ENCODE measurements at places on chromosomes 4 and X.

DNA sequence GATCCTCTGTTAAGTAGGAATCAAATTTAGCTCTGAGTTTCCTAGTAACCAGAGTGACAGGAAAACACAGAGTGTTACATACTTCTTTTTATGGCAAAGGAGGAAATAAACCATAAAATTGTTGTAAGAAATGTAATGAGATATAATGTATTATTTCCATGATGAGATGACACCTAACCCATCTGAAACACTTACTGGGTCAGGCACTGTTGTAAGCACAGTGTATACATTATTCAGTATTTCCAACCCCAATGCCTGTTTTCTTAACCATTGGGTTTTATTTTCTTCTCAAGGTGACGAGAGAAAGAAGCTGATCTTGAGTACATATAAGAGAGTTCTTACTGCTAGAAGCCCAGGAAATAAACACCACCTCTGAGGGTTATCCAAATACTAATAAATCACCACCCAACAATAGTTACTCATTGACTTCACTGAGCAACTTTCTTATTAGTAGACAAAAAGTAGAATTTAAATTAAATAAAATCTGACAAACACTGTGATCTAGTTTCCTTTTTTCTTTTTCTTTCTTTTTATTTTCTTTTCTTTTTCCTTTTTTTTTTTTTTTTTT lies 4.2 kb upstream of the ENAM start:
- no peak for DNase-seq

- no peak for DNase-seq
Measured at GRCh38 chrX:77742788-77743476, 43.1 kb downstream of the ATRX start.

GRCh38 chrX:107398115-107398514 lies 51.3 kb upstream of the FRMPD3 start:
- DNase-seq: no peak

- DNase-seq: no peak
Measured at GRCh38 chrX:22116605-22117546, 84.8 kb downstream of the PHEX start.

GRCh38 chr4:185192059-185192458 lies 11.7 kb downstream of the CFAP97 start:
- DNase-seq: no peak

DNA sequence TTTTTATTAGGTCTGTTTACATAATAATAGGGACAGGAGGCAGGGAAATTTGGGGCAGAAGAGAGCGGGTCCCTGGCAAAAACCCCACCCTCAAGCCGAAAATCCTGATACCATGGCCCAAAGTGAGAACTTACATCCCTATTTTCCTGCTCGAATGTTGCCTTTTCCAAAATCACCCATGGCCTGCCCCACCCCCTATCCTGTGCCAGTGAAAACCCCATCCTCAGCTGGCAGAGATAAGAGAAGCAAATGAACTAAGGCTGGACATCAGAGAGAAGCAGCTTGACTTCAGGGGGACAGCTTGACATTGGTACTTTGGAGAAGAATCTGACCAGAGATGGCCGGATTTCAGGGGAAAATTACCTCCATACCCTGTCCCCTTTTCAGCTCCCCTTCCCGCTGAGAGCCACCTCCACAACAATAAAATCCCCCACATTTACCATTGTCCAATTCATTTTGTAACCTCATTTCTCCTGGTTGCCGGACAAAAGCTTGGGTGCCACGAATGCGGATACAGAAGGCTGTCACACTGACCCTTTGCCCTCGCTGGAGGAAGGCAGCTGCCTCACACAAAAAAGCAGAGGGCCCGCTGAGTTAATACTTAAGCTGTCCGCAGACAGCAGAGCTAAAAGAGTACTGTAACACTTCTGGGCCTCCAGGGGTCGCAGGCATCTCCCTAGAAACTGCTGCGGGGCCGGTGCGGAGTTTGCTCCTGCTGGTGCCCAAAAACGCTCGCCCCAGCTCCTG lies 196.2 kb downstream of the SNCA start:
- no peak for DNase-seq

GRCh38 chr4:10750714-10751113 lies 66.1 kb upstream of the CLNK start:
- DNase-seq: no peak

GRCh38 chrX:100600340-100600739 lies 15.6 kb downstream of the TNMD start:
- DNase-seq: no peak

GRCh38 chr4:77510367-77510766 lies 95.3 kb upstream of the CXCL13 start:
- DNase-seq: no peak

DNA sequence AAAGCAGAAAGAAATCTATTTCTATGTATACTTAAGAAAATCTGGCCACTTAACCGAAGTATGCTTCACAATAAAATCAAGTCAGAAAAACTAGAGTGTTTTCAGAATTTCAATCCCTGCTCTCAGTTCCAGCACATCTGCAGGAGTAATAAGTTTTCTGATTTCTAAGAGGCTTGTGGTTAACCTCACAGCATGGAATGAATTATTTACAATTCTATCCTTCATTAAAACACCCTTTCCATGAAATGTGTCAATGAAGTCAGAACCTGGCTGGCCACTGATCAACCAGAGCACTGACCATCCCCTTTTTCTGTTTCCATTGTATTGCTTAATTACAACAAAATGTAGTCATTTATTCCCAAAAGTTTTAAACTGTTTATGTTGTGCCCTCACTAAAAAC lies 781.4 kb upstream of the INTU start:
- no peak for DNase-seq

GRCh38 chr4:24096603-24097002 lies 206.8 kb upstream of the PPARGC1A start:
- no peak for DNase-seq

- no peak for DNase-seq
Measured at GRCh38 chr4:139227729-139228404, 50.8 kb upstream of the ELF2 start.

GRCh38 chr4:110503270-110504083 lies 27.5 kb downstream of the ENPEP start:
- DNase-seq: no peak

GRCh38 chr4:121457278-121457875 lies 76.6 kb upstream of the QRFPR start:
- DNase-seq: no peak

GRCh38 chr4:152289541-152289940 lies 246.4 kb downstream of the FBXW7 start:
- no peak for DNase-seq

DNA sequence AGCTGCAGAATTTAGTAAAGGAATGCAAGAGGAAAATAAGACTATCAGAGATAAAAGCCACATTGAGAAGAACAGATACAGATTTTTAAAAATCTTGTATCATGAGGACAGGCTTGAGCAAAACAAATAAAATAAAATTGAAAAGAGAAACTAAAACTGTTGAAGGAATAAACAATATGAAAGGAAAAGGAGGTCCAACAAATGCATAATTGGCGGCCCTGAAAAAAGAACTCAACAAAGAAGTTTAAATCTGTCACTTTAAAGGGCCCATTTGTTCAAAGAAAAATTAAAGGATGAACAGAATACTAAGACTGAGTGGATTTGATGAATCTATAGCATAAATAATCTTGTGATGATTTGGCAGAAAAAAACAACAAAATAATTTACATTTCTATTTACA lies 36.5 kb downstream of the TMPRSS11B start:
- no peak for DNase-seq

DNA sequence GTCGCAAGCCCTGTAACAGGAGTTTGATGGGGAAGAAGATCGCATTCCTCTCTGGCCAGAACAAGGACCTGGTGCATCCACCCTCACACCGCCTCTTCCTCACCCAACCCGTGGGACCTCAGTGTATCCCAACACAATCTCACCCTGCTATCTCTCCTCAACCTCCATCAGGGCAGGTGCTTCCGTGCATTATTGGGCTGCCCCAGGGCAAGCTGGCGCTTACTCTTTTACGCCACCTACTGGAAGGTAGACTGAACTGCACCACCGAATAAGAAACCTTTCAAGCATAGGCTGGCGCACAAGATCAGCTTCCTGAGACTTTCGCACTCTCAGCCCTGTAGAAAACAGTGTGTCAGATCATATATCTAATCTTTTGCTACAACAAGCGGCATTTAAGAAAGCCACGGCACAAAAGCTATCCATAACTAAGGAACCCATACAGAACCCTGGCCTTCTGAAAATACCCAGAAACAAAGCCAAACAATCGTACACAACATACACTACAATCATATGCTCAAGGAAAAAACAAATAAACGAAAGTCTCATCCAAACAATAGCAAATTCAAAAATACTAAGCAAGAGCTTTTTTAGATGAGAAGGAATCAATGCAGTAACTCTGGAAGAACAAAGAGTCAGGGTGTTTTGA lies 209.3 kb downstream of the UGT8 start:
- DNase-seq: no peak

DNA sequence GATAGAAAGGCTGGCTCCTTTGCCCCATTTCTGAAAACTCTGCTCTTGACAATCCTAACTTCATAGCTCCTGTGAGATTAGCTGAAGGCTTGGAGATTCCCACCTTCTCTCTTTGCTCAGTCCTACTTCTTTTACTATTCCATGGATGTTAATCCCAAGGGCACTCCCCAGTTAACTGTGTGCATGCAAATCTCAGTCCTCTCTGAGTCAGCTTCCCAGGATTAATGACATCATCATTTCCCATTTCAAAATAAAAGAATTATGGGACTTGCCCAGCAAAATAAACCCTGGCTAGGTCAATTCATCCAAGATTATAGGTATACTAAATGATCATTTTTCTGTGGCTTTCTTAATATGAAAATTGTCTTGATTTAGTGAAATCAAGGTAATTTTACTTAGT lies 328.6 kb upstream of the NR3C2 start:
- no peak for DNase-seq

DNA sequence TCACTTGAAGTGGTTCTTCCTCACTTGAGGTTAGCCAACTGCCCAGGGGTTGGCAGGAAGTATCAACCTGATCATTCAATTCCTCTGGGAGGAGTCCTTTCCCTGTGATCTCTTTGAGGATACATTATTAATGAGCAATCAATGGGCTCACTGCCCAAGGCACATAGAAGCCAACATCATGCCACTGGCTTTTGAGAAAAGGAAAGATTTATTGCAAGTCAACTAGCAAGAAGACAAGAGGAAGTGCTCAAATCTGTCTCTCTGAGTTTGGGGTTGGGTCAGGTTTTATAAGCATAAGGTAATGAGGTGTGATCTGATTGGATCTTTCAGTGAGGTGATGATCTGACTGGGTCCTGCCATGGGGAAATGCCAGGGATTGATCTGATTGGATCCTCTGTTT lies 39.6 kb downstream of the FGFBP1 start:
- DNase-seq: no peak

DNA sequence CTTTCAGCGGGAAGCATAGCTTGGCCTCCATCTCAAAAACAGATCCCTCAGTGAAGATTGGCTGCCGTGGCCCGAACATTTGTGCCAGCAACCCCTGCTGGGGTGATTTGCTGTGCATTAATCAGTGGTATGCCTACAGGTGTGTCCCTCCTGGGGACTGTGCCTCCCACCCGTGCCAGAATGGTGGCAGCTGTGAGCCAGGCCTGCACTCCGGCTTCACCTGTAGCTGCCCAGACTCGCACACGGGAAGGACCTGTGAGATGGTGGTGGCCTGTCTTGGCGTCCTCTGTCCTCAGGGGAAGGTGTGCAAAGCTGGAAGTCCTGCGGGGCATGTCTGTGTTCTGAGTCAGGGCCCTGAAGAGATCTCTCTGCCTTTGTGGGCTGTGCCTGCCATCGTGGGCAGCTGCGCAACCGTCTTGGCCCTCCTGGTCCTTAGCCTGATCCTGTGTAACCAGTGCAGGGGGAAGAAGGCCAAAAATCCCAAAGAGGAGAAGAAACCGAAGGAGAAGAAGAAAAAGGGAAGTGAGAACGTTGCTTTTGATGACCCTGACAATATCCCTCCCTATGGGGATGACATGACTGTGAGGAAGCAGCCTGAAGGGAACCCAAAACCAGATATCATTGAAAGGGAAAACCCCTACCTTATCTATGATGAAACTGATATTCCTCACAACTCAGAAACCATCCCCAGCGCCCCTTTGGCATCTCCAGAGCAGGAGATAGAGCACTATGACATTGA lies 175.4 kb downstream of the FAT4 start:
- DNase-seq: no peak

GRCh38 chrX:23503835-23504539 lies 163.3 kb upstream of the PRDX4 start:
- no peak for DNase-seq

GRCh38 chrX:18873189-18873791 lies 110.6 kb downstream of the PHKA2 start:
- no peak for DNase-seq

GRCh38 chrX:46326161-46326560 lies 219.1 kb downstream of the ZNF674 start:
- DNase-seq: no peak

DNA sequence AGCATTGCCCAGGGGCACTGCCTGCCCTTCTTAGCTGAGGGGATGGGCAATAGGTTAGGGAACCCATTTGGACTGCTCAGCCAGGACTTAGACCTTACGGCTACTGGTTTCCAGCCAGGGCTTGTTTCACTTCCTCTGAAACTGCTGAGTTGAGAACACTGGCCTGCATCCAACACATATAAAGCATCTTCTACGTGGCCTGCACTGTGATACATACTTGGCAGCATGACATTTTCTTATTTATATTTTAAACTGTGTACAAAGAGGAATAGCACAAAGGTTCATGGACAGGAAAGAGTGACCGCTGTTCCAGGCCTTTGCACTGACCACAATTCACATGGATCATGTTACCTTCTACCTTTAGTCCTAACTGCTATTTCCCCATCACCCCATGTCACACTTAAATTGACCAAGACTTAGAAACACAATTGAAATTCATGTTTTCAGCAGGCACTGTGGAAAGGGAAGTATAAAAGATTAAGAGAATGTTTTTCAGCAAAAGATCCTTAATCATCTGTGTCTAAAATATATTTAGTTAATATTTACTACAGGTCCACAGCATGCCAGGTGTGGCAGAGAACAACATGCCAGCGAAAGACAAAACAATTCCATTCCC lies 43.7 kb downstream of the NLGN4X start:
- DNase-seq: no peak

DNA sequence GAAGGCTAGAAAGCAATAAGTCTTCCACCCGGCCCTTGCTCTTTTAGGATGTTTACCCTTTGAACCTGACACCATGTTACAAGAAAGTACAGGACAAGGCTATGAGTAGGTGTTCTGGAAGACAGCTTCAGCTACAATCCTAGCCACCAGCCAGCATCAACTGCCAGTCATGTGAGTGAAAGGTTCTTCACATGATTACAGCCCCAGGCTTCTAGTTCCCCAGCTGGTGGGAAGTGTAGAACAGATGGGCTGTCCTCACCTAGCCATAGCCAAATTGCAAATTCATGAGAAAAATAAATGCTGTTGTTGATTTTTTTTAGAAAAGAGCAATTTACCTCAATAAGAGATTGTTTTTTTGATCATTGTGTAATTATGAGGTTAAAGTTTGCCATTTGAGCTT lies 60.8 kb downstream of the GRXCR1 start:
- DNase-seq: no peak

- no peak for DNase-seq
Measured at GRCh38 chr4:89044147-89044900, 12.7 kb downstream of the FAM13A start.

Measured in stimulated activated CD8-positive, alpha-beta memory T cell treated with anti-CD3 and anti-CD28 coated beads, Interleukin-15, amount 100 ng/mL, for 4 hours (primary cell).